ENCODE measurements at places on chromosomes 16 and 17. TPM values are rescaled to one million over a fixed set of nuclear protein-coding genes. Genes with fewer than 3 reads are reported as not detected.

GRCh38 chr17:79388556-79389295 lies 222.1 kb downstream of the RBFOX3 start:
- DNase-seq, result no peak

DNA sequence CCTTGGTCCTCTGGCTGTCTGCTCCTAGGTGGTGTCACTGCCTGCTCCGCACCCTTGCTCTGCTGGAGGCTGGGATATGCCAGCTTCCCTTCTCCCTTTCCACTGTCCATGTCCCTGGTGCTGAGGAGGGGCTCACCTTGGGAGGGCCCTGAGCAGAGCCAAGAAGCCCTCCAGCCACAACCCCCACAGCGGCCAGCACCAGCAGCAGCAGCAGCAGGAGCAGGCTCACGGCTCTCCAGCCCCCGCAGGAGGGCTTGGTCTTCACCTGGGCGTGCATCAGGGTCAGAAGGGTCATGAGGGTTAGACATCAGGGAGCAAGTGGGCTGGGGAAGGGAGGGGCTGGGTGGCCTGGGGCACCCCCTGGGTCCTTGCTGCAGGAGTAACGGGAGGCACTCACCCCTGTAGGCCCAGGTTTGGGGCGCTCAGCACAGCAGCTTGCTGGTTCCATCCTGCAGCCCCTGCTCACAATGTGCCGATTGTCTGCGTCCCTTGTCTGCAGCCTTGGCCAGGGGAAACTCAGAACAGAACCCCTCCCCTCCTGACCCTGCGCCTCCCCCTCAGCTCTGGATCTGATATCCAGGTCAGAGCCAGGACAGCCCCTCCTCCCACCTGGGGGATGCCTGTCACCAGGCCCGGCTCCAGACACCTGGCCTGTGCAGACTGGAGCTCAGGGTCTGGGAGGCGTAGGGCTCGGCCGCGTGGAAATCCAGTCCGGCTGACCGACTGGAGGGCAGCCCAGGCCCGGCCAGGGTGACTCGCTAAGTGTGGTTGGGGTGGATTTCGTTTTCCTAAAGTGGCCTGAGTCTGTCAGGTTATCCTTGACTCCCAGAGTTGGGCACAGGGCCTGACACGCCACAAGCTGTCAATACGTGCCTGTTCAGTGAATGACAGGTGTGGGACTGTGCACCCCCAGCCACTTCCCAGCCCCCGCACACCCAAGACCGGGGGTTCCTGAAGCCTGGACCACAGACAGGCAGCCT lies at the start of gene BRICD5:
TSS of gene BRICD5 (minus strand) at position 478 of the 980 bp plus-strand sequence. CDS start at position 448, 30 bp downstream.
- no peak for DNase-seq

GRCh38 chr17:59754552-59754951 lies 47.1 kb downstream of the VMP1 start:
- no peak for DNase-seq

- no peak for DNase-seq
Measured at GRCh38 chr17:27968206-27968732, 74.2 kb upstream of the NLK start.

KRTAP1-1 gene
- total RNA-seq, result not detected

CNGB1 gene
- total RNA-seq, result not detected

MYH13 gene
- not detected for total RNA-seq

MYH3 gene
- 2.5 TPM for total RNA-seq

PRSS33 gene
- not detected for total RNA-seq

CYGB gene
- 0.47 TPM for total RNA-seq

PKMYT1 gene
- total RNA-seq, result 0.81 TPM

All from CD8-positive, alpha-beta T cell (primary cell).